ENCODE measurements at places on chromosomes 3 and 15. TPM values are rescaled to one million over a fixed set of nuclear protein-coding genes. Genes with fewer than 3 reads are reported as not detected.

Gene IMPG2
- 0.53 TPM for total RNA-seq

Gene CDHR4
- not detected for total RNA-seq

Gene AP3B2
- 8.0 TPM for total RNA-seq

Gene RLBP1
- not detected for total RNA-seq

Gene STRIT1
- total RNA-seq: not detected

DNA sequence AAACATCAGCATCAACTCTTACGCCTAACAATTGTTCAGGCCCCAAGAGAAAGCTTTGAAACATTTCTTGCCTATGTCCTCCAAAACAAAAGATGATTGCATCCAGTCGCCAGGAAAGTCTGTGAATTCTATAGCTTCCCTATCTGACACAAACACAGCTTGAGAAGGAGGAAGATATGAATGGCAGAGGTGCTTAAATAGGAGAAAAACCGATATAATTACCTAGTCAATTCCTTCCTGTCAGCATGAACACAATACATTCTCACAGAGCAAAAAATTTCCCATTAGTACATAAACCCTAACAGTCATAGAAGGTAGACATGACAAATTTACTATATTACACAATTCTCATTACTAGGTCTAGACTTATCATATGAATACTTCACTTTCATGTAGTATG, 326.5 kb downstream of the CGGBP1 start:
- no peak for DNase-seq

- DNase-seq: no peak
Observed at GRCh38 chr15:99282121-99282520, 30.8 kb downstream of the LRRC28 start.

DNA sequence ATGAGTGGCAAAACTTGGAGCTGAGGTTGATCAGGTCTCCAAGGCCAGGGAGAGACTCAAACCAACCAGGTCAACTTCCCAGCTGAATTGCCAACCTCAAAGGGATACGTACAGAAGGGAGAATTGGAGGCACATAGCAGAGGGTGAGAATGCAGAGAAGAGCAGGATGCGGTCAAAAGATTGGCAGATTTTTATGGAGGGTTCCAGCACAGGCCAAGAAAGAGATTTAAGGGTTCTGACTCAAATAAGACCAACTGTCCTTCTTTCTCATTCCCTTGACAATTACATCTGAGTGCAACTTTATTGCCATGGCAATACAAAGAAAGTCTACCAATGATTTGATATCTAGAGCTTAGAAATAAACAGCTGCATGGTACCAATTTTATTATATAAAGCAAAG, 33.2 kb downstream of the SCG5 start:
- no peak for DNase-seq

GRCh38 chr15:68584756-68585573, 6.2 kb downstream of the CORO2B start:
- no peak for DNase-seq

DNA sequence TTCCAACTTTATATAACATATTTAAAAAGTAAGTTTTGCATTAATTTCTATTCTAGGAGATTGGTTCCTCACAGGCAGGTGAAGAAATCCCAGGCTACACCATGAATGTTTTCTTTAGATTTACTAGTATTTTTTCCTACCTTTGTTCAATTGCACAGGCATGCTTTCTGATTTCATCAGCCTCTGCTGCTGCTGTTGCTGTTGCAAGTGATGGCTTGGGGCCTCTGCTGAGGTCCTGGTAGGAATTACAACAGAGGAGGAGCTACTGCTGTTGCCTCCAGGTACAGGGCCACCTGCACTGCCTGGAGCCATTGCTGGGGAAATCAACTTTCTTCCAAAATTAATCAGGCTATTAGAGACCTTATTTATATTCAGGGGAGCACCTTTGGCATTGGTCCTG, 353.3 kb downstream of the PLCL2 start:
- no peak for DNase-seq

GRCh38 chr3:191425322-191425734, 35.6 kb upstream of the PYDC2 start:
- DNase-seq: no peak

- no peak for DNase-seq
Observed at GRCh38 chr3:179067839-179068238, 3.8 kb downstream of the ZMAT3 start.

- no peak for DNase-seq
Observed at GRCh38 chr15:100334905-100335304, 6.9 kb downstream of the ADAMTS17 start.
